DMS 273 treated with DMSO at 0.1 percent for 48 hours (cell line): ENCODE measurements at places on chromosomes 5 and 9.

GRCh38 chr5:53549792-53550191, 10.6 kb upstream of the NDUFS4 start:
- no peak for DNase-seq

GRCh38 chr5:19172926-19173470, 815.0 kb downstream of the CDH18 start:
- DNase-seq: peak; percentile 20

DNA sequence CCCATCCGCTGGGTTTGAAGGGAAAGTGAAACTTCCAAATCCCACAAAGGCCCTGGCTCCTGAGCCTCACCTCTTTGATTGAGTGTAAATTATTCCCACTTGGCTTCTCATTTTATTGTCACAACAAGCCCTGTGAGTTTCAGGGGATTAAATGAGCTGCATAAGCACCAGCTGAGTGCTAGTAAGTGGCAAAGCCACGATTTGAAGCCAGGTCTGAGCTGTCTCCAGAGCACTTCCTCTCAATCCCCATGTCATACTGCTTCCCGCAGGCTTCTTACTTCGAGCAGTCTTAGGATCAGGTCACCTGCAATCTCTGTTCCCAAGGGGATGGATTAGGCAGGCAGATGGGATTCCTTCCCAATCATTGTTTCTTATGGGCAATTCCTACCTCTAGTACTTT, 18.0 kb downstream of the RPS14 start:
- no peak for DNase-seq

DNA sequence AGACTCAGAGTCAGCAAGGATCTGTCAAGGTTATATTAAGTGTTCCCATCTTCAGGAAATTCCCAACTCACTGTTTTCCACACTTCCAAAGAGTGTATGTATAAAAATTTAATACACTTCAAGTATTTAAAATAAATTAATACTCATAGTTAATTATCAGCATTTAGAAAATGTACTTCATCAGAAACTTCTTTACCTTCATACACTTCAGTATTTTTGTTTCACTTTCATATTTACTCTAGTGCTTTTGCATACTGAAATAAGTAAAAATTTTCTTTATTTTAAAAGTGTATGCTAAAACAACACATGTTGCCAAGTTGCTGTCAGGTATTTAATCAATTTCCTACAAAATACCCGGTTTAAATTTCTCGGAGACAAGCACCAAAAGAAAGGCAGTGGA, 16.5 kb downstream of the RICTOR start:
- DNase-seq: no peak

GRCh38 chr5:107047048-107047447, 623.7 kb downstream of the EFNA5 start:
- no peak for DNase-seq

GRCh38 chr9:4933177-4933576, 51.9 kb upstream of the JAK2 start:
- no peak for DNase-seq

GRCh38 chr9:125085703-125086477, 57.4 kb downstream of the SCAI start:
- DNase-seq: no peak

- DNase-seq: no peak
Measured at GRCh38 chr5:14364096-14364495, 217.5 kb upstream of the OTULINL start.

- DNase-seq: no peak
Measured at GRCh38 chr9:78314953-78315870, 18.3 kb downstream of the PSAT1 start.

DNA sequence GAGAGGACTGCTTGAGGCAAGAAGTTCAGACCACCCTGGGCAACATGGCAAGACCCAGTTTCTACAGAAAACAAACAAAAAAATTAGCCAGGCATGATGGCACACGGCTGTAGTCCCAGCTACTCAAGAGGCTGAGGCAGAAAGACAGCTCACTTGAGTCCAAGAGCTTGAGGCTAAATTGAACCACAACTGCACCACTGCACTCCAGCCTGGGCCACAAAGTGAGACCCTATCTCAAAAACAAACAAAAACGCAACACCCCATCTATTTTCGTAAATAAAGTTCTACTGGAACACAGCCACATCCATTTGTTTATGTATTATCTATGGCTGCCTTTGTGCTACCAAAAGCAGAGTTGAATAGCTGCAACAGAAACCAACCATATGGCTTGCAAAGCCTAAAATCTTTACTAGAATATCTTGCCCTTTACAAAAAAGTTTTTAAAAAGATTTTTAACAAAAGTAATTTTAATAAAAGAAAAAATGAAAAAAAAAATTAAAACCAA, 67.5 kb downstream of the SETX start:
- no peak for DNase-seq

DNA sequence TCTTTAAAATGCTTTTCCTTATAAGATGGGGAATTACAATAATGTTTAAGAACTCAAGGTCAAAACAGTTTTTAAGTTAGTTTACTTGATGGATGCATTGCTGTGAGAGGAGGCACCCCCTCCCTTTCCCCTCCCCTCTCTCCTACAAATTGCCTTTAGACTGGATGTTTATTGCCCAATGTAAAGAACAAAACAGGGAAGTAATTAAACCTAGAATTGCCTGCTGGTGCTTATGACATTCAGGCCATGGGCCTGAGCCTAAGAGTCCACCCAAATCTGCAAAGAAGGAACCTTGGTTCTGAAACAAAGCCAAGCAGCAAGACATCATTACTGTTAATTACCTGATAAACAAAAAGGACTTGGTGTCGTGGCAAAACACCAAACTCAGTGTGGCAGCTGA, 630.3 kb downstream of the ISL1 start:
- DNase-seq: no peak

DNA sequence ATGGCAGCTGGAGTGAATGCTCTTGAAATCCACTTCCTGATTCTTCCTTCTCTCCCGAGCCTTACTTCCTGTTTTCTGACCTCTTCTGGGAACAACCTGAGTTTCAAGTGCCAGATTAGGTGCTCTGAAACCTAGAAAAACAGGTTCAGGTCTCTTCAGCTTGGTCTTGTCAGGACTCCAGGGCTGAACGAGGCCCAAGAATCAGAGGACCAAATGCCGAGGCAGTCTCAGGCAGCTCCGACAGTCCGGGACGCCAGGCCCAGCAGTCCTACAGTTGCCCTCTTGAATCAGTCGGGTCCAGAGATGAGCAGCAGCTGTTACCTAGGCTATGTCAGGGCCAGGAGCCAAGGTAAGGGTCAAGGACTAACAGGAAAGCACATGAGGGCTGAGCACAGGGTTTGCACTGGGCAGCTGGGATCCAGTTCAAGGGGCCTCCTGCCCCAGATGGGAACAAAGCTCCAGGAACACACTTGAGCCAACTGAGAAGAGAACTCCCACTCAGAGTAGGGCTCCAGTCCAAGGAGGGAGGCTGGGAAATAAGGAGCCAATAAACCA, 38.3 kb upstream of the ADRA1B start:
- DNase-seq: no peak

- no peak for DNase-seq
Measured at GRCh38 chr9:90044263-90044662, 439.5 kb downstream of the GADD45G start.

GRCh38 chr9:134320126-134320867, 6.0 kb upstream of the RXRA start:
- DNase-seq: no peak

DNA sequence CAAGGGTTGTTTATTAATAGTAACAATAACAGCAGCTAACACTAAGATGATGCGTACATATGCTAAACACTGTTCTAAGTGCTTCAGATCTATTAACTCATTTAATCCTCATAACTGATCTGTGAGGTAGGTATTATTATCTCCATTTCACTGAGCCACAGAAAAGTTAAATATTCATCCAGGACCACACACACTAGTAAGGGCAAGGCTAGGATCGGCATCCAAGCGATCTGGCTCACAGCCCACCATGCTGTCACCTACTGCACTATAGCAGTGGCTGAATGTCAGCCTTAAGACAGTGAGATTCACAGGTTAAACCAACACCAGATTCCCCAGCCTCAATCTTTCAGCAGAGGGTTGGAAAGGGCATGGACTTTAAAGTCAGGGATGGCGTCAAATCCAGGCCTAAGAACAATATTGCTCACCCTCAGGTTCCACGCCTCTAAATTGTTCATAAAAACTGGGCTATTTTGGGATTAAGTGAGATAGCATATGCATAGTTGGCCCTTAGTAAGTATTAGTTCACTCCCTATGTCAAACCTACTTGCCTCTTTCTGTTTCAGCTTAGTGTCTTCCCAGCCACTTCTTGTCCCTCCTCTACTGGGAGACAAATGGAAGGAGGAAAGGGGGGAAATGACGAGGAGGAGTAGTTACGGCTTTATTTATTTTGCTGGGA, 150.8 kb downstream of the MAPKAP1 start:
- DNase-seq: no peak

DNA sequence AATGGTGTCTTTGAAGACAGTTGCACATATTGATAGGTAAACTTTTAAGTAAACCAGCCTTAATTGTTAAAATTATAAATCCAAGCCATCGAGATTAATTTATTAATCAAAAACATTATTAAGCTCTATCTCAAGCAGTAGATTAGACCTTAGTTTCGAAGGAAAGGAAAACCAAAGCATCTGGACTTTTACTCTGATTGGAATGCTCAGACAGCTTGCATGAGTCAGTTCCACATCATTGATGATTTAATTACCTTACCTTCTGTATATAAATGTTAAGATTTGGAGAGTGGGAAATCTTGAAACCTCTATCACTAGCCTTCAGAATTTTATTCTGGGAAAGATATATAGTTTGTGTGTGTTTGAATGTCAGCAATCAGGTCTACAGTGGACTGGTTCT, 23.9 kb downstream of the DCP2 start:
- no peak for DNase-seq

GRCh38 chr9:134895908-134896833, 15.6 kb downstream of the FCN2 start:
- peak; percentile 99 for DNase-seq

GRCh38 chr5:132677191-132677590, 3.4 kb downstream of the IL4 start:
- no peak for DNase-seq

- no peak for DNase-seq
Measured at GRCh38 chr9:76419782-76420380, 25.7 kb upstream of the RFK start.

GRCh38 chr5:54894957-54895815, 90.2 kb downstream of the ESM1 start:
- no peak for DNase-seq

DNA sequence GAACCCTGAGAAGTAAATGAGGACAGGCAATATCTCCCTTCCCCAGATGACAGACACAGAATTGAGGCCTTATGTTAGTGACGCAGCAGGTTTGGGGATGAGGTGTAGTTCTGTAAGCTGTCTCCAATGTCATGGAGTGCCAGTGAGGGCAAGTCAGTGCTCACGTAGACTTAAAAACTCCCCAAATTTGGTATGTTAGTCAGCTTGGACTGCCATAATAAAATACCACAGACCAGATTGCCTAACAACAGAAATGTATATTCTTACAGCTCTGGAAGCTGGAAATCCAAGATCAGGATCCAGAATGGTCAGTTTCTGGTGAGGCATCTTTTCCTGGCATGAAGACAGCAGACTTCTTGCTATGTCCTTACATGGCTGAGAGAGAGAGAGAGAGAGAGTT, 14.9 kb downstream of the FOXI1 start:
- no peak for DNase-seq

DNA sequence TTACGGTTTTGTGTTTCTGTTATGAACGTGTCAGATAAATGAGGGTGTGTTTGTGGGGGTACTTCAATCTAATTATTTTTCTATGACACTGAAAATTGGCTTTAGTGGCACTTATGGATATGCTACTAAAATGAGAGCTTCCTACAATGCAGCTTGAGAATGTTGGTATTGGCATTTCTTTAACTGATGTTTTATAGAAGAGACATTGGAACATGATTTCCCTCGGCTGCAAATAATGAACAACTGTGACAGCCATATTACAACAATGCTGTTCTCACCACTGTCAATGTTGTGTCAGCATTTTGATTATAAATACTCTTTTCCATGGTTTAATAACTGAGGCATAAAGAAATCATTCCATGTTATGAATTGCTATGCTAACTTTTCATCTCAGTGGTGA, 279.4 kb downstream of the KDM4C start:
- no peak for DNase-seq

DNA sequence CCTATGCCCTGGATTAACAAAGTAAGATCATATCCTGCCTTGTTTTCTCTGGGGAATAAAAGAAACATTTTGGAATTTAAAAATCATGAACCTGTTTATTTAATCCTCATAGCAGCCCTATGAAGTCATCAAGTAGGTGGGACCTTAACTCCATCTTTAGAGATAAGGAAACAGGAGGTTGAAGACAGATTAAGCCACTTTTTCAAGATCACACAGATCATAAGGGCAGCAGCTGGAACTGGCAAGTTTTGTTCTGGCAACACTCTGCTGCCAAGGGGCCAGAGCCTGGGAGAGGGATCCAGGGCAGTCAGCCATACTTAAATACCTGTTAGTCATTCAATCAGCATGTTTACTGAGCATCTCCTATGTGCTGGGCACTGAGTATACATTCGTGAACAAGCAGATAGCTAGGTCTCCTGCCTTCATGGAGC, 63.7 kb downstream of the SLC1A1 start:
- no peak for DNase-seq

DNA sequence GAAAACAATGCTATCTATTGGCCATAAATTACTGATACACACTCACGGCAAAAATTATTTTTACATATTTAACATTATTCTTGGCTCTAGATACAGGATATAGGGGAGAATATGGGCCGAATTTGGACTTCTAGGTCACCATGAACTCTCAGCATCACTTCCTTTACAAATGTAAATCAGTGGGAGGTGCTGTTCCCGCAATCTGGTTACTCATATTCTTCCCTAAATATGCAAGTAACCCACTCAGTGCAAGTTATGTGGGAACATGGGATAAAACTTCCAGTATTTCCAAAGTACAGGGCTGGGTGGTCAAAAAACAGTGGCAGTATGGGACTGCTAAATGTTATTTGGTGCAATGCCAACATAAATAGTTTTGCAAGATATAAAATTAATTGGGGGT, 145.6 kb downstream of the PPP2R2B start:
- no peak for DNase-seq

DNA sequence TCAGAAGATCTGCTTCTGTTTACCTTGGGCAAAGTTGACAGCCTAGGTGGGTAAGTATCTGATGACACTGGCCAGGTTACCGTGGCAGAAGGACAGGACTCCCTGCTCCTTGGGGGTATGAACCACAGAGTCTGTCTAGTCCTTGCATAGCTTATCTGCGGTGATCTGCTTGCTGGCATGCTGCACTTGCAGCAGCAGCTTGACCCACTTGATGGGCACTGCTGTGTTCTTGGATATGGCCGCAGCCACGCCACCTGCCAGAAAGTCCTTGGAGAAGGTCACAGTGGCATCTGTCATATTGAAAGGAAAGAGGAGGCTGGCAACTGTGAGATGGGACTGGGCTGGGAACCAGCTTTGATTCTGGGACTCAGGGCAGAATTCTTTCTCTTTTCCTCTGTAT, 35.9 kb upstream of the POC5 start:
- no peak for DNase-seq

- no peak for DNase-seq
Measured at GRCh38 chr5:149005077-149005892, 57.6 kb downstream of the SH3TC2 start.

- no peak for DNase-seq
Measured at GRCh38 chr9:111966124-111966723, 69.6 kb downstream of the UGCG start.
